ENCODE measurements at places on chromosomes 12 and 14.

DNA sequence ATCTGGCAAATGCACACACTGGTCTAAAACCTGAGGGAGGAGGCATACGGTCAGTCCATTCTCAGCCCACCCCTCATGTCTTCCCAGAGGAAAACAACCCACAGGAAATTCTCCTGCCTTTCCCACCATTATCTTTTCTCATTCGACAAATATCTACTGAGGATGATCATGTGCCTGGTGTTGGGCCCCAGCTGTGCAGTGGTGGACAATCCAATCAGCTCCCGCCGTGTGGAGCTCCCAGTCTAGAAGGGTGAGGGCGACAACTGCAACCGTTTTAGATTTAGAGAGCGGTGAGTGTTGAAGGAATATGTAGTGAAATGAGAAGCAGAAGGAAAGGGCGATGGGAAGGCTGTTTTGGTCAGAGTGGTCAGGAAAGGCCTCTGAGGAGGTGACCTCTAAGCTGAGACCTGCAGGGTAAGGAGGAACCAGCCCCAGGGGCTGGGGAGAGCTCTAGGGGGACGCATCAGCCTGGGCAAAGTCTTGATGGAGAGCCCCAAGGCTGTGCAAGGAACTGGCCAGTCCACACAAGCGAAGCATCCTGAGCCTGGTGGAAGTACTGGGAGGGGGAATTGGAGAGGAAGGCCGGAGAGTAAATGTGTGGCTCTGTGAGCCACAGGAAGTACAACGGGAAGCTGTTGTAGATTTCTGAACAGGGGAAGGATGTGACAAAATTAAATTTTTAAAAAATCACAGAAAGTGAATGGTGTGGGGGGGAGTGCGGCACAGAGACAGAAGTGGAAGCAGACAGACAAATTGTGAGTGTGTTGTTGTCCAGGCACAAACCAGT lies 192.8 kb downstream of the NTF3 start:
- DNase-seq: no peak

GRCh38 chr14:32950584-32950983 lies 11.9 kb downstream of the NPAS3 start:
- DNase-seq: no peak

DNA sequence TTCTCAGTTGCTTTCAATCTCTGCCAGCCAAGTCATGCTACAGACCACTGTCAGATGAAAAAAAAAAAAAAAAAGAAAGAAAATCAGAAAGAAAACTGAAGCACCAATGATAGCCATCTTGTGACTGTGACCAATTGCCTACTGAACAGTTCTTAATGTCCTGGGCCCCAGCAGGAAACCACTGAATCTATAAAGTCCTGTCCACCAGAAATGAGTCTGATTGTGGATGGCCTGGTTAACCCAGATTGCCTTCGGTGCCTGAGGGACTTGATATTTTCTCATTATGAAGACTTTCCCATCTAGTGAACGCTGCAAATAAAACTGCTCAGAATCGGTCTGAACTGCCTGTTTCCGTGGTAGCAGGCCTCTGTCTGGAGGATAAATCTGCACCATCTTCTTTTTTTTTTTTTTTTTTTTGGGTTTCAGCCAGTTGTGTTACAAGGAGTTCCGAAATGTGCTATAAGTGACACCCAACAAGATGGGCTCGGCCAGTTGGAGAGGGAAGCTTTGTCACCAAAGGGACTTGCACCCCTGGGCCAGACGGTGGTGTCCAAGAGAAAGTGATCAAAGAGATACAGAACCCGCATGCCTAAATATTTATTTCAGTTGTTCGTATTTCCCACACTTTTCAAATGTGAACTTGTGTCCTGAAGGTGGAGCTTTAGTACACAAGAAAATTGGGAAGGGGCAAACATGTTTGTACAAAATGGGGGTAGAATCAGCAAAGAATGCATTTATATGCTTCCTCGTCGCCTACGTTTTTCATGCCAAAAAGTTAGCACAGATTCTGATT lies 3.0 kb upstream of the PLXNC1 start:
- peak; percentile 49 for DNase-seq

DNA sequence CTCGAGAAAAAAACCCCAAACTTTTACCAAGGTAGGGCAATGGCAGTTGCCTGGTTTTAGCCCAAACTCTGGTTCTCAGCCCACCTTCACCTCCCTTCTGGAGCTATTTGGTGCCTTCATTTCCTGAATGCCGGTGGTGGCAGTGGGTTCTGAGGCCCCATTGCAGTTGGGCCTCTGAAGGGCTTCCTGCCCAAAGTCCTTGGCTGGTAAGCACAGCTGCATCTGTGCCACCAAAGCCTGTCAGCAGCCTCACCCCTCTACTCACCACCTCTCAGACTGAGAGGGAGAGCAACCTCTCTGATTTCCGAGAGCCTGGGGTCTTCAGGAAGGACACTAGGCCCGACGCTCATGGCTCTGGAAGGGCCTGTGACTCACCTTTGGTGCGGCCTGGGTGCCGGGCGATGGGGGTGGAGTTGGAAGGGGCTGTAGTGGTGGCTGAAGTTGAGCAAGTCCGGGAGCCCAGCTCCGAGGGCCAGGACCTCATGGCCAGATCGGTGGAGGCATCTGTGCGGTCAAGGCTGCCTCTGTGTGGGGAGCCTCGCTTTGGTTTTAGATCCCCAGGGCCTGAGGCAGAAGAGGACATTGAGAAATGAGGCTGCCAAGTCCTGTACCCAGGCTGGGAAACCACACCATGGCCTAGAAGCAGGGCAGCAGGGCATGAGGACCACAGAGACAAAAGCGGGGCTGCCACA lies 38.6 kb upstream of the GPR68 start:
- DNase-seq: no peak

DNA sequence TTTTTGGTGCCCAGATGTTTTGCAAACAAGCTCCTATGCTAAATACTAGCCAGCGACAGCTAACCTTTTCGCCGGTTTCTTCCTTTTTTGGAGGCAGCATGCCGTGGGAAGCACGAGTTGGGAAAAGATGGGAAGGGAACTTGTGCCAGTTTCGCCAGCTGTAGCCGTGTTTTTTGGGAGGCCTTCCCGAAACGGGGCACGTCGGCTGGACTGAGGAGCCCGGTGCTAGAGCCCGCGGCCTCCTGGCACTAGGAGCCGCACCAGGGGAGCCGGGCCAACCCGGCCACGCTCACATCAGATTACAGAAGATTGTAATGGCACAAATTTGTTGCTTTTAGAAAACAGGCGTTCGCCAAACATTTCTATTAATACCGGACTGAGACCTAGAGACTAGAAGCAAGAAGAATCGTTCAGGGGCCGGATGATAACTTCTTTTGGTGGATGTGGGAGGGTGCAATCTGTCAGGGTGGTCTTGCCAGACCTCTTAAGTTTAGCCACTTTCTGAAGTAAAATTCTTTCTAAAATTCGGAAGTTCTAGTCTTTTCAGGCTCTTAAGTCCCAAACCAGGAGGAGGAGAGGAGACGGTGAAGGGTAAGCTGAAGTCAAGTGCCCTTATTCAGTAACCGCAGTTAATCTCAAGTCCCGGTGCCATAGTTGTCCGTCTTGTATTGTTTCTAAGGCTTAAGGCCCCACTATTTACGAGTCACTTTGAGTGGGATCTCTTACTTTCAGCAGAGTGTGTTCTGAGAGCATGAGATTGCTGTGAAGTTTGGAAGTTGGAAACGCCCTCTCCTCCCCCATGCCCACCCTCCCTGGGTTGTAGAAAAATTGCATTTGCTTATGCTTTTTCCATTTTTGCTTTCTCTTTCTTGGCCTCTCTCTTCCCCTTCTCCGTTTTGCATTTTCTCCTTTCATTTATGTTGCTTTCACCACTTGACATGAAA lies 1.3 kb downstream of the RASSF3 start:
- peak; percentile 61 for DNase-seq

DNA sequence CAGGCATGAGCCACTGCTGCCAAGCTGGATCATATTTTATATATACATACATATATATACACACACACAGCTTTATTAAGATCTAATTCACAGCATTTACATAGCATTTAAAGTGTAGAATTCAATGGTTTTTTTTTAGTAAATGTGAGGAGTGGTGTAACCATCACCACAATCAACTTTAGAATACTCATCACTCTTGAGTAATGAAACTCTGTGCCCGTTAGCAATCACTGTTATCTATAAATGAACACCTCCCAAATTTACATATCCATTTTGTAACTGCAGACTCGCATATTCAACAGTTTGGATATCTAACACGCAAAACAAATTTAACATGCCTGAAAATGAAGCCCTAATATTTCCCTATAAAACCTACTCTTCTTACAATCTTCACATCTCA lies 90.9 kb downstream of the PPP1R12A start:
- DNase-seq: no peak

DNA sequence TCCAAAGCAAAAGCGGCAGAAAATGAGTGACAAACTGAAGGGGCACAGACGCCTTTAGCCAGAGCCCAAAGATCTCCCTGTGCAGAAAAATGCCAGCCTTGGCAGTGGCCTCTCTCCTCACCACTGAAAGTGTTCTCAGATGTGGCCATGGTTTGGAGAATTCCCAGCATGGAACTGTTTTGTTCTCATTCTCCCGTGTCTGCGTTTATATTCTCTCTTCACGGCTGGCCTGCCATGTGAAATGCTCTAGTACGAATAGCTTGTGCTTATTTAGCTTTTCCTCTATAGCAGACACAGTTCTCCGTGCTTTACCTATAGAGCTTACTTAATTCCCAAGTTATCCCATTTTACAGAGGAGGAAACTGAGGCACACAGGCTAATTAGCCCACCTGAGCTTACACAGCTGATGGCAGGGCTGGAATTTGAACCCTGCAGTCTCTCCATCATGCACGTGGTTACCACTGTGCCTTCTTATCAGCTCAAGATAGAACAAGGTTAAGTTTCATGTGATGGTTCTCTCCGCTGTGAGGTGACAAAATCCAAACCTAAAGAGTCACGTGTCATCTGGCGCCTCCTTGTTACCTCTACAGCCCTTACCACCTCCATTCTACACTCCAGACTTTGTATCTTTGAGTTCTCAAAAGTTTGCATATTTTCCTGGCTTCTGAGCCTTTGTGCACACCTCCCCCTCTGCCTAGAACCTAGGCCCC lies 141.6 kb downstream of the GCH1 start:
- no peak for DNase-seq

- DNase-seq: no peak
Measured at GRCh38 chr12:113231235-113232088, 10.2 kb downstream of the TPCN1 start.

DNA sequence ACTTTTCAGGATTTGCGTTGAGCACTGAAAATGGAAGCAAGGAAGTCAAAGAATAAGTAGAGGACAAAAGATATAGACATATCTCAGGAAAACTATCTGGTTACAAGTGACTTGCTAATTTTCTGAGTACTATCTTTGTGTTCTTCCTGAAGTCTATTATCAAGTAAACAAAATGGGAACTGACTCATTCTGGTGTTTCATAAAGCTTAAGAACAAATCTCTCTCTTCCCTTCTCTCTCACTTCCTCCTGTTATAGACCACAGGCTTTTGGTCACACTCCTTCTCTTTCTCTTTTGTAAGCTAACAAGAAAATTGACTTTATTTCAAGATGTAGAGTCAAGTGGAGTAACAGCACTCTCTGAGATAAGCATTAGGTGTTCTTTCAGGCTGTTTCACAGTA lies 406.6 kb upstream of the SYT1 start:
- no peak for DNase-seq

DNA sequence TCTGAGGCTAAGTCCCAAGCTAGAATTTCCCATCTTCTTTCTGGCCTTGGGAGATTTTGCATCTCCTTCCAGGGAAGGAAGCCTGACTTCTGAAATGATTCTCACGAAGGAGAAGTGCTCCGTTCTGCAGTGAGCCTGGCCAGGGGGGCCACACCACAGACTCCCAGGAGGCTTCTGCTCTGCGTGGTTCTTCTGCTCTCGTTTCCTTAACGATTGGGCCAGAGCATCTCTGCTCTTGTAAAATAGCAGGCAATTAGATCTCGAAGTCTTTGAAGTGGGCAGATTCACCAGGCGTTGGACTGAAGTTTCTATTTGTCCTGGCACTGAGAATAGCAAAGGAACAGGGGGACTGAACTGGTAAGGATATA lies 6.7 kb upstream of the BATF start:
- DNase-seq: no peak

GRCh38 chr12:119181944-119182343 lies 3.2 kb downstream of the HSPB8 start:
- DNase-seq: peak; percentile 23

DNA sequence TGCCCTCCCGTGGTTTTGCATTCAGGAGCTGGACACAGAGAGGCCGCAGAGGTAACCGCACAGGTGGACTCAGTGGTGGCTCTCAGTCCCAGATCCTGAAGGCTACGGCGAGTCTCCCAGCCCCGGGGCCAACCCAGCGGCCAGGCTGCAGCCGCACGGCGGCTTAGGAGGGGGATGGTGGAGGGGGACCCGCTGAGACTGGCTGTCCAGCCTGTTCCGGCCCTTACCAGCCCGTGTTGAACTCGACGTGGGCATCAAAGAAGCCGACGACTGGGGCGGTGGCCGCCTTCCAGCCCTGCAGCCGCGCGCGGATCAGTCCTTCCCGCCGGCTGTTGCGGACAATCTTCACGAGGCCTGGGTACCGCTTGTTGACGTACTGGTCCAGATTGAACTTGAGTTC lies 68.7 kb downstream of the GALNT9 start:
- DNase-seq: no peak

DNA sequence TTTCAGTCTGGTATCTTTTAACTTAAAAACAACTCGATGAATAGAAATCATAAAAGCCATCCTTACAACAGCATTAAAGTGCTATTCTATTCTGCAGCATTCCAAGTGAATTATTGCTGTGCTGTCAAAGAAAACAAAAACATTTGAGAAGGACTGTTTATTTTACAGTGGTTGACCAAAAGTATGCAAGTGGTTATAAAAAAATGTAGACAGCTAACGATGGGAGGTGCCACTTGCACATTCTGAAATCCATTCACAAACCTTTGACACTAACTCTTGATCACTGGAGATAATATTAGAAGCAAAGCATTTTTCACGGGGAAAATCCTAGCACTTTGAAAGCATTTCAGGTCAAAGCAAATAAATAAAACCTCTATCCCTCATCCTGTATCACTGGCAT lies 55.6 kb downstream of the HMGA2 start:
- no peak for DNase-seq

- peak; percentile 93 for DNase-seq
Measured at GRCh38 chr12:4809013-4809448, 88.8 kb downstream of the GALNT8 start.

DNA sequence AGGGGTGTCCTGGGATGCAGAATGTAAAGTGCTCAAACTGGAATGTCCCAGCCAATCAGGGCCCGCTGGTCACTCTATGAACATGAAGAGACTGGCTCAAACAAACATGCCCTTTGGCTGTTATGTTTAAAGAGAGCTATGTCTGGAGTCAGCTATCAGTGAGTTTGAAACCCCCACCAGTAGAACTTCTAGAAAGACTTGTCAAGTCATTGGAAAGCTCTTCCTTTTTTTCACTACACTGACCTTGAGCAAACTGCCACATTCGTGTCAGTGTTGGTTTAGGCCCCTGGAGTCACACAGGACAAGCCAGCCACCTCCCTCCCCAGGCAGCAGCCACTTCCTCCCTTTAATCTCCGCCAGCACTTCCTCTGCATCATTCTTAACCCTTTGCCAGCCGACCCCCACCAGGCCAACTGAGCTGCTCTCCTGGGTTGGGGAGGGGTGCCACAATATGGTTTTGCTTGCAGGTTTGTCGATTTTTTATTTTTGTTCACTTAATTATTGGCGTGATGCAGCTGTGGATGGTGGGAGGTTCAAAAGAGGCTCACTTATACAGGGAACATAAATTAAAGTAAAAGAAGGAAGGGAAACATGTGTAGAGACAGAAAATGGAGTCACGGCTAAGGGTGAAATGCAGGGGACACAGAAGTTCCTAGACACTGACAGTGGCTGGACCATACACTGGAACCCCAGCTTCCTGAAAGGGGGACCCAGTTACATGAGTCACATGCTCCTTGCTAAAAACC lies 25.3 kb downstream of the CMKLR1 start:
- no peak for DNase-seq

GRCh38 chr14:92582706-92583452 lies 69.3 kb downstream of the RIN3 start:
- DNase-seq: no peak

GRCh38 chr14:54617467-54617866 lies 50.5 kb downstream of the SAMD4A start:
- DNase-seq: no peak

Measured in NCI-H69 (cell line).